Cardiac muscle cell (in vitro differentiated cells and primary cell): ENCODE measurements at places on chromosomes 13 and 19. TPM values are rescaled to one million over a fixed set of nuclear protein-coding genes. Genes with fewer than 3 reads are reported as not detected.

The ALG11 gene
- 24.8 and 26.1 TPM in 2 replicates for total RNA-seq

The ZNF813 gene
- total RNA-seq = 1.9 and 3.5 TPM in 2 replicates

DNA sequence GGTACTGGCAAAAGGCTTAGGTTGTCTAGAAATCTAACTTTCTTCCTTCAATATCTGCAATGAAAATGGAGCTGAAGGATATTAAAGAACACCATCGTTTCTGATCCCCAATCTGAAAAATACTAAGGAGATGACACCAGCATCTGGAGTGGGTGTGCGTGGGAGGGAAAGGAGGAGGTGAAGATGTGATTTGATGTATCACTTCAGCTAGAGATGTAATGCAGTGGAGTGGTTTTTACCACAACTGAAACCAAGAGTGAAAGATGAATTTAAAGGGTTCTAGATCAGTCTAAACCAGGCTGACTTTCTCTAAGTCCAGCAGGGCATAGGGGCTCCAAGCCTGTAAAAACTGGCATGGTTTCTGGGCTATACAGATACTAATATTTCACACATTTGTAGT lies 148.4 kb downstream of the AKAP11 start:
- H3K4me3 ChIP-seq = no peak overlapping the region
- no peaks in the 10 kb centered on the region for H3K36me3 ChIP-seq
- H3K4me1 ChIP-seq = no peaks in the 10 kb centered on the region
- H3K27ac ChIP-seq = no peak overlapping the region
- no peak for DNase-seq

DNA sequence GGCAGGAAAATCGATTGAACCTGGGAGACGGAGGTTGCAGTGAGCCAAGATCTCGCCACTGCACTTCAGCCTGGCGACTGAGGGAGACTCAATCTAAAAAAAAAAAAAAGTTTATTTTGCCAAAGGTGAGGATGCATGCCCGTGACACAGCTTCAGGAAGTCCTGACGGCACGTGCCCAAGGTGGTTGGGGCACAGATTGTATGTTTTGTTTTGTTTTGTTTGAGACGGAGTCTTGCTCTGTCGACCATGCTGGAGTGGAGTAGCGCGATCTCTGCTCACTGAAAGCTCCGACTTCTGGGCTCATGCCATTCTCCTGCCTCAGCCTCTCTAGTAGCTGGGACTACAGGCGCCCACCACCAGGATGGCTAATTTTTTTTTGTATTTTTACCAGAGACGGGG lies 3.3 kb upstream of the ZNF552 start:
- no peak for DNase-seq
- peaks cover 7% of the 10 kb centered on the region for H3K4me1 ChIP-seq
- no peak overlapping the region for H3K4me3 ChIP-seq
- peak overlapping the region; percentile 93 for H3K27ac ChIP-seq
- H3K27me3 ChIP-seq = no peaks in the 10 kb centered on the region
- no peaks in the 10 kb centered on the region for H3K36me3 ChIP-seq

- DNase-seq = no peak
- H3K36me3 ChIP-seq = no peaks in the 10 kb centered on the region
- H3K4me1 ChIP-seq = peaks cover 4% of the 10 kb centered on the region
- H3K27me3 ChIP-seq = peaks cover 8% of the 10 kb centered on the region
- no peak overlapping the region for H3K4me3 ChIP-seq
- H3K27ac ChIP-seq = no peak overlapping the region
Measured at GRCh38 chr13:32423592-32423991, 4.3 kb downstream of the N4BP2L1 start.

GRCh38 chr13:37274569-37275497 lies 169.4 kb upstream of the CSNK1A1L start:
- no peak overlapping the region for H3K4me3 ChIP-seq
- no peaks in the 10 kb centered on the region for H3K4me1 ChIP-seq
- no peak overlapping the region for H3K27ac ChIP-seq
- H3K27me3 ChIP-seq = no peaks in the 10 kb centered on the region
- no peak for DNase-seq
